ENCODE measurements at places on chromosomes 6 and 20.

DNA sequence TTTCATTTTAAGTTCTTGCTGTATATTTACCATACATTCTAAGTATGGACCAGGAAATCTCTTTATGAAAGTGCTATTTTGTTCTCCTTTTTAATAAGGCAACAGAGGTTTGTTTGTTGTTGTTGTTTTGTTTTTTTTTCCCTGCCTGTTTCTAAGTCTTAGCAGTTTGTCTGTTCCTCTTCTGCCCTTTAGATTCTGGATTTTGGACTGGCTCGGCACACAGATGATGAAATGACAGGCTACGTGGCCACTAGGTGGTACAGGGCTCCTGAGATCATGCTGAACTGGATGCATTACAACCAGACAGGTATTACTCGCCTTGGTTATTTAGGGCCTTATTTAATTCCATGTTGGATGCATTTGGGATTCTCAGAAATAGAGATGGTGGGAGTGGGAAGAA, 48.0 kb downstream of the MAPK14 start:
- DNase-seq, result no peak

DNA sequence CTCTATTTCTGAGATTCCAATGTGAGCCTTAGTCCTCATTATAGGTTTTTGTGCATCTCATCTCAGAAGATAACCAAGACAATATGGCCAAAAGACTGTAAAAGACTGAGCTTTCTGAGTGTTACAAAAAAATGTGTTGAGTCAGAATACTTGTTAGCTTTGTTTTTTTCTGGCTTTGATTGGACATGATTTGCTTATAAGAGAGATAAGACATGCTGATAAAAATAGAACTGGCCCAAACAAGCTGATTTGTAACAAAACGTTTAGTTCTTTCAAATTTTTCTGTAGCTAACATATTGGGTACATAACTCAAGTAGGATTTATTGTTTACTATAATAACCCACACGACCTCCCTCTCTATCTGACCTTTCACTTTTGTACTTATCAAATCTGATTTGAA, 32.9 kb downstream of the FILIP1 start:
- no peak for DNase-seq

- DNase-seq, result no peak
Observed at GRCh38 chr20:35884541-35884865, 69.8 kb downstream of the SCAND1 start.

DNA sequence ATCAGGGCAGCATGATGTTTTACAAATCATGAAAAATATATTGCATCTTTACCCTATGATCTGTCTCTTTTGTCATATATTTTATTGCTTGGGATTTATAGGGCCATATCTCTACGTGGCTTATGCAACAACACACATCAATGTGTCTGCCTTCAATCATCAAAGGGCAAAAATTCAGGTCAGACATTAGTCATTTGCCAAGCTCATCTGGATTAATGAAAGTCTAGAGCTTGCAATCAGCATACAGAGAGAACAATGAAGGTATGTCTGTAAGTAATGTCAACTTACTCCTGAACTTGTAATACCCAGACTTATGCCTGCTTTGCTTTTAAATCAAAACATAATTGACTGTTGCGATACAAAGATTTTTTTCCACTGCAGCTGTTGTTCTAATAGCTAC, 282.7 kb downstream of the HAO1 start:
- DNase-seq, result no peak

- no peak for DNase-seq
Observed at GRCh38 chr6:31547727-31548543, 527 bp downstream of the NFKBIL1 start.

DNA sequence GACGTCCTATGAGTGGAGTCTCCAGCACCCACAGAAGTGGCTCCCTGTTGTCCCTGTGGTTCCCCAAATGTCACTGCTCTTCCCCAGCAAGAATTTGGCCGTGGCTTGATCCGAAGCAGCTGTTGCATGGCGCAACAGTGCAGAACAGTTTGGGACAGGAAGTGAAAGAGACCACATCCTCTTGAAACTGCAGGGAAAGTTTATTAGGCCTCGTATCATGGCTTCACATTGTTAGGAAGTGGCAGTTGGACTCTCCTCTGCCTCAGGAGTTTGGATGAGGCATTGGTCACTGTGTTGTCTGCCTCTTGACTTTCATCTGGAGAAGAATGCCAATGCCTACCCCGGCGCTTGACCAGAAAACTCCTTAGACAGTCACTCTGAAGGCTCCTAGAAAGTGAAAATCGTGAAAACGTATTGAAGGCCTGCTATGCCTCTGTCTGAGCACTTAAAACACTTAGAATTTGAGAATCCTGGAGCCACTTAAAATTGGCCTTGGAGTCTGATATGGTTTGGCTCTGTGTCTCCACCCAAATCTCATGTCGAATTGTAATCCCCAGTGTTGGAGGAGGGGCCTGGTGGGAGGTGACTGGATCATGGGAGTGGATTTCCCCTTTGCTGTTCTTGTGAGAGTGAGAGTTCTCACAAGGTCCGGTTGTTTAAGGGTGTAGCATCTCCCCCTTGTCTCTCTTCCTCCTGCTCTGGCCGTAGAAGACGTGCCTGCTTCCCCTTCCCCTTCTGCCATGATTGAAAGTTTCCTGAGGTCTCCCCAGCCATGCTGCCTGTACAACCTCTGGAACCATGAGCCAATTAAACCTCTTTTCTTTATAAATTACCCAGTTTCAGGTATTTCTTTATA, 334.9 kb upstream of the JARID2 start:
- DNase-seq, result no peak

- DNase-seq, result no peak
Observed at GRCh38 chr20:19338960-19339359, 126.5 kb downstream of the SLC24A3 start.

DNA sequence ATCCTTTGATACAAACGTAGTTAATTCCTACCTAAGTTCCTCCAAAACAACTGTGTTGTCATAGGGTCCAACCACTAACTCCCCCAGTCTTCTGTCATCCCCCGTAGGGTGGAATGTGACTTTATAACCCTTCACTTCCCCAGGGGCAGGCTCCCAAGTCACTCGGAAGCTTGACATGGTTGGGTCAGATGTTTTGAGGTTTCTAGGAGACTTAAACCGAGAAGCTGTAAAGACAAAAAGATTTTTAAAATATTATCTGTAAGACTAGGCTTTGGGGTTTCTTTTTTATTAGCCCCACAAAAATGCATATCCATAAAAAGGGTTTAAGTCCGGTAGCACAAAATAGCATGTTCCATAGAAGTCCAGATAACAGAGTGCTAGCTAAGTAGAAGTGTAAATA, 50.2 kb downstream of the COL12A1 start:
- no peak for DNase-seq

DNA sequence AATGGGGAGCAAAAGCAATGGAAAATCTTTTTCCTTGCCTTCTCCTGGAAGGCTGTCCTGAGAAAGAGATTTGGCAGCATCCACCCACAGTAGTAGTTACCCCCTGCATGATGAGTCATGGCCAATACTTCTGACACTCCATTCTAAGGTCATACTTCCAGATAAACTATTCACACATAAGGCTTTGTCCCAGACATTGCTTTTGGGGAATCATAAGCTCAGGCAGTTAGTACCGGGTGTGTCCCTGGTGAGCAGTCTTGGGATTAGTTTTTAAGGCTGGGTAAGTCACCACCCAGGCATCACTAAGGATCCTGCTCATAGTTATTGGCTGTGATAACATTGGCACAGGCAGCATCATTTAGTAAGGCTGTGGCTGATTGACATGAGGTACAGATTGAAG, 160.6 kb upstream of the GGTLC1 start:
- DNase-seq, result no peak

DNA sequence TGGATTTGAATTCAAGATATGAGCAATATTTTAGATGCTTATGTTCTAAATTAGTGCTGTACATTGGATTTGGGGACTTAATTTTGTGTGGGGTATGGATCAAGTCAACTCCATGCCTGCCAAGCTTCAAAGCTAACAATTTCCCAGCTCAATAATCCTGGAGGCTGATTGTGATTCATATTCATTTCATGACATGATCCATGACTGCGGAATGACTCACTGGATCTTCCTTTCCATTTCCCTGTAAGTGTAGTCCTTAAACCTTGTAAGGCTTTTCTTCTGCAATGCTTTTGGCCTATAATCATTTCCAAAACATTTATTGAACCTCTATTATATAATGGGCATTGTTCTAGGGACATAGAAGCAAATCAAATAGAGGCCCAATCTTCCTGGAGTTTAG, 44.7 kb upstream of the CCN2 start:
- no peak for DNase-seq

GRCh38 chr6:122730775-122731386, 48.6 kb upstream of the FABP7 start:
- peak; percentile 38 for DNase-seq

DNA sequence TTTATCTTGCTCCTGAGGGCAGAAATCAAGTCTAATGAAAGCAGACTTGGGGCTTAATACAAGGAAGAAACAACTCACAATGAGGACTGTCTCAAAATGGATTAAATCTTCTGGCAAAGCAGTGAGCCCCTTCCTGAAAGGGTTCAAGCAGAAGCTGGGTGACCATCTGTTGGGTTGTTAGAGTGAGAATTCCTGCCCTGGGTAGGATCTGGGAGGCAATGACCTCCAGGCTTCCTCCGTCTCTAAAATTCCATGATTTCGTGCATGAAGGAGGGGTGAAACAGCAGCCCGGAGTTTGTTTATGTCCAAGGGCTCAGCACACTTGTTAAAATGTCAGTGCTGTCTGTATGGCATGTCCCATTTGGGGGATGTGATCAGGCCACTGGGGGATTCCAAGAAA, 64.0 kb upstream of the KCNK16 start:
- no peak for DNase-seq
